ENCODE measurements at places on chromosomes 6 and 20.

DNA sequence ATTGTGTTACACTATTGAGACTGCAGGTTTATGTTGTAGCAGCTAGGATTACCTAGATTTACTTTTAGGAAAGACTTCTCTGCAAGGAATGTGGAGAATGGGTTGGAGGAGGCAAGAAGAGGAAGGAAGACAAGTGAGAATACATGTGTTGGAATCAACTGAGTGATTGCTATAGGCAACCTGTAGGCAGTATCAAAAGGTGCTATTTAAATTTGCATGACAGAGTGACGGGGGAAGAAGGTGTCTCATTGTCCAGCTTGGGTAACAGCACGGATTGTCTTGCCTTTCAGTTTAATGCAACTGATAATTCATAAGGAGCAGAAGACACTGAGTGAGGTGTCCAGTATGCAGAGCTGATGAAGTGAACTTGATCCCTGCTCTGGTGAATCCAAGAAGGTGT, 19.4 kb downstream of the SERPINB9 start:
- DNase-seq: no peak

DNA sequence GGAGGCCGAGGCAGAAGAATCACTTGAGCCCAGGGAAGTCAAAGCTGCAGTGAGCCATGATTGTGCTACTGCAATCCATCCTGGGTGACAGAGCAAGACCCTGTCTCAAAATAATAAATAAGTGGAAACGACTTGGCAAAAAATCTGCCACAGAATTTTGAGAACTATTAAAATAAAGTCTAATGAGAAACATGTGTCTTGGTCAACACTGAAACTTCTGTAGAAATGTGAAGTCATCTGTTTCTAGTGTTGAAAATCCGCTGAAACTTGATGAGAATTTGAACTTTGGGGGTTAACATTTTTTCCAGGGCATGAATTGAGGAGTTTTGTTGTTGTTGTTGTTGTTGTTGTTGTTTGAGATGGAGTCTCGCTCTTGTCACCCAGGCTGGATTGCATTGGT, 29.0 kb upstream of the BCLAF1 start:
- peak; percentile 68 for DNase-seq

DNA sequence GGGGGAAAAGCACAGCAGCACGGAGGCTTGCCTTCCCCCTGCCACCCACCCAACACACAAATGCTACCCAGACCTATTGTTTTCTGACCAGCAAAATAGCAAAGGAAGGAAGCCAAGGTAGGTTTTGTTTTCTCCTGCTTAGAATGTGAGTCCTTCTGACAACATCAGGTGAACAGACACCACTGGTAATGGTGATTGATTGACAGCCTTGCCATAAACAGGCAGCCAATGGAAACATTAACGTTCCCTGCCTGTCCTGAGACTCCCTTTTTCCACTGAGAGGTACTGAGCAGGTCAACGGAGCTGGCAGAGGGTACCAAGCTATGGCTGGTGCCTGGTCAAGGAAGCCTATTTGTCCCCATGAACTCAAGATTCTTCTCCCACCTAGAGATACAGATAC, 234.4 kb downstream of the ADGB start:
- DNase-seq: no peak

- DNase-seq: no peak
Measured at GRCh38 chr20:25271486-25272222, 23.8 kb downstream of the PYGB start.

DNA sequence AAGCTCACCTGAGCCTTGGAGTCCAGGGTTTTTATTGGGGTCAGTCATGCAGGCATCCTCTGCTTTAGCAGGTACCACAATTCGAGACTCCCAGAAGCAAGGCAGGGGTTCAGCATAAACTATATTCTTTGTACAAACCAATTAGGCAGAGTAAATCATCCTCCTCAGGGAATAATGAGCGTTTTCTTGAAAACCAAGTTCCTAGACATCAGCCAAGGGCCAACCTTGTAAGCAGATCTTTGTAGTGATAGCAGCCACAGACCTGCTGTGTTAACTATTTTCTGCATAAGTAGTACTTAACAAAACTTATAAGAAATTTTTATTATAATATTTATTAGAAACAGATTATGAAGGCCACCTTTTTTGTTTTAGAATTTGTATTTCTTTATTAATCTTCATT, 74.7 kb downstream of the STXBP5 start:
- no peak for DNase-seq

DNA sequence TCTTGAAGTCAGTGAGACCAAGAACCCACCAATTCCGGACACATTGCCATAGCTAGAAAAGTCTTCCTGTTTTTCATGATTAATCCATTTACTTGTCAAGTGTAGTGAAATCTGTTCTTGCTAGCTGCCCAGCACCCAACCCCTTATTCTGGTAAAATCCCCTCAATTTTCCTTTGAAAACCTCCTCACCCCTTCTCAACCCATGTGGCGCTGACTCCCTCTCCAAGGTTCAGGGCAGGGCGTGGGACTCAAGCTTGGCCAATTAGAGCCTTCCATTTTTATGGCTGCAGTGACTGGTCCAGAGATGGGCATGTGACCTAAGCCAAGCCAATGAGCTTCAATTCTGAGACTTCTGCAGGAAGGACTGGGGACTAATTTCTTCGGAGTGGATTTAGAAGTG, 9.8 kb upstream of the ZBP1 start:
- DNase-seq: no peak

GRCh38 chr6:119584088-119584487, 234.5 kb upstream of the MAN1A1 start:
- DNase-seq: no peak

DNA sequence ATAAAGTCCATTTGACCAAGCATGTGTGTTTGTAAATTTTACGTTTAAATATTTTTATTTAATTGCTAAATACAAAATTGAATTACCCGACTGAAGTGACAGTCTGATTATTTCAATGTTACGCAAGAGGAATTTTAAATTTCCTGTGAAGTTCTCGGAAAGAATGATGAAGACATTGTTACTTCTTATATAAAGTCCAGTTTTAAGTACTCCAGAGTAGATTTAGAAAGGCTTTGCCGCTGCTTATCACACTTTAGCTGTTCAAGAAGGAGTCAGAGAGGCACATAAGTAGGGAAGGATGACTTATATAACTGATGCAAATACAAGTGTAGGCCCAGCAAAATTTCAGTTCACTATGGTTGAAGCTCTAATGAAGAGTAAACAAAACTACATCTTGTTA, 265.1 kb upstream of the CITED2 start:
- DNase-seq: no peak

GRCh38 chr6:66675906-66676305, 968.9 kb upstream of the EYS start:
- DNase-seq: no peak

Data from adipocyte (in vitro differentiated cells).